Stimulated activated CD8-positive, alpha-beta memory T cell treated with anti-CD3 and anti-CD28 coated beads, Interleukin-4, amount 100 ng/mL, for 48 hours (primary cell): ENCODE measurements at places on chromosomes 16 and 17.
A peak's percentile ranks its signal among the peaks of the same experiment; 100 is the strongest.

DNA sequence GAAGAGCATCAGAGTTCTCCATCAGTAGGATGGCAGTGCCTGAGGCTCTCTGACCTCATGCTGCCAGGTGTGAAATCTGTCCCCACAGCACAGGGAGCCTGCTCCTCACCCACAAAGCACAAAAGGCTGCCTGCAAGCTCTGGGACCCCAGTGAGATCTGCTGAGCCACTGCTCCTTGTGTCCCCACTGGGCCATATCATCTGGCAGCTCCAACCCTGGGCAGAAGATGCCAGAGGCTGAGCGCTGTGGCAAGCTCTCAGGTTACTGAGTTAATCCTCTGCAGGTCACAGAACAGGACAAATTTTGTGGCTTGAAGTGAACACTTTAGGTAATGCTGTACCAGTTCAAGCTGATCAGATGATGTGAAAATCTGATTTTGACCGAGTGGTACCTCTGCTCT is 26.7 kb upstream of the ERN1 start:
- no peak for DNase-seq

DNA sequence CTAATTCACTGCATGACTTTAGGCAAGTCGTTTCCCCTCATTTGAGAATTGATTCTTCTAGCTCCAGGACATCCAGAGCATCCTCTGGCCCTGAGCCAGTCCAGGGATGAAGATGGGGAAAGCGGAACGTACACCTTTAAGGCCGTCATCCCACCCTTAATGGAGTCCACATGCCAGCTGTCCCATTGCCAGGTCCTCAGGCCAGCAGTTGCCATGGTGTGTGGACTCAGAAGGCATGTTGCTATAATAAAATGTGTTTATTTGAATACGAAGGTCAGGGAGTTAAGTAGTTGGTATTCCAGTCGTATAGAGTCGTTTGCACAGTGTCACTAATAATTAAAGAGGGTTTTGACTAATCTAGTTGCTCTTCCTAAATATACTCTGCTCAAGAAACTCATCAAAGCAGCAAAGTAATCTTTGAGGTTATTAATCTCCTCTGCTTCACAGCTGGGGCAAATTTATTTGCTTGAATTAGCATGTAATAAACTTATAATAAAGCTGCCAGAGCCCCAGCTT is 30.4 kb downstream of the CCDC182 start:
- DNase-seq = no peak

DNA sequence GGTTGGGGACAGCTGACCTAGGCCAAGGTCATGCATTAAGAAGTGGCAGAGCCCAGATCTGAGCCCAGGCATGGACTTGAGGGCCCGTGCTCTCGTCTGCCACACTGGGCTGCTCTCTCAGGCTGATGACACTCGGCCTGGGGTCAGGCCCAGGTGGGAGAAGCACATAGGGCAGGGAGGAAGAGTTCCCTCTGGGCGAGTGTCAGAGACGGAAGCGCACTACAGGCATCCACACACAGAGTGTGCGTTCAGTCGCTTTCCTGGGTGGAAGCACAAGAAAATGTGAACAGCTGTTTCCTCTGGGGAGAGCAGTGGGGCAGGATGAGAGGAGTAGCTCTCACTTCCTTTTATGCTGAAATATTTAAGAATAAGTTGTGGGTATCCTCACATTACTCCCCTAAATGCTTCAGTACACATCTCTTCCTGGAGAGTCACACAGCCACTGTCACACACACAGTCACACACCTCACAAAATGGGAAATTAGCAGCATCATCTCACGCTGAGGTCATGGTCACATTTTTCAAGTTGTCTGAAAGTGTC is 59.7 kb downstream of the B9D1 start:
- DNase-seq = no peak

DNA sequence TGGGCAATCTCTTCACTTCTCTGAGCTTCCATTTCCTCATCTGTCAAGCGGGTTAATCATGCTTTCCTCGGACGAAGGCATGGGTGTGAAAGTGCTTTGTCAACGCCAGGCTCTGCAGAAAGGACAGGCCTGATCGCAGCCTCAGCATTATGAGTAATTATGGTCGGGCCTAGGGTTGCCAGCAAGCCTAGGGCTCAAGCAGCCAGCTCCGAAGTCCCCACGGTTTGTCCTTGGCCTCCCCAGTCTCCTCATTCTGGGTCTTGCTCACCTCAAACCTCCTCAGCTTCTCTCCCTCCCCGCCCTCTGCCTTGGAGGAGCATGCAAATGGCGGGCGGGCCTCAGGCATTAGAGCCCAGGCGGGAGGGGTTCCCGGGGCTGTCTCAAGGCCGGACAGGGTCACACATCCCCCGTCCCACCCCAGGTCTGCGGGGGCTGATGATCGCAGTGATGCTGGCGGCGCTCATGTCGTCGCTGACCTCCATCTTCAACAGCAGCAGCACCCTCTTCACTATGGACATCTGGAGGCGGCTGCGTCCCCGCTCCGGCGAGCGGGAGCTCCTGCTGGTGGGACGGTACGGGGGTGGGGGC is 10.2 kb upstream of the FAM83G start:
- DNase-seq = no peak

DNA sequence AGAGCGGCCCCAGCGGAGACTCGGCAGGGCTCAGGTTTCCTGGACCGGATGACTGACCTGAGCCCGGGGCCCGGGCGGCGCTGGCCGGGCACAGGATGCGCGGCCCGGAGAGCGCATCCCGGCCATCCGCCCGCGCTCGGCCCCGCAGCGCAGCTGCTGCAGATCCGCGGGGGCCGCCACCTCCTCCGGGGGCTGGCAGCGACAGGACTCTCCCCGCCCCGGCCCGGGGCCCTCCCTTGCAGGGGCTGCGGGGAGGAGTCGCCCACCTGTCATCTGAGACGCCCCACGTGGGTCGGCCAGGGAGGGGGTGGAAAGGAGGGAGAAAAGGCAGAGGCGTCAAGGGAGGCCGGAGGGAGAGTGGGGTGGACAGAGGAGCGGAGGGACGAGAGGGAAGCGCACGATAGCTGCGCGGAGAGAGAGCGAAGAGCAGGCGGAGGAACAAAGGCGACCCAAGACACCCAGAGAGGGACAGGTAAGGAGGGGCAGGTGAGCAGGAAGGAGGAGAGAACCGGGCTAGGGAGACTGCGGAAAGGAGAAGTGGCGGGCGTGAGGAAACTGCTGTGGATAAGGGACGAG is 471 bp upstream of the PRKAR1A start:
- DNase-seq = peak; percentile 78

- DNase-seq = no peak
Observed at GRCh38 chr17:20040216-20040615, 31.1 kb downstream of the SPECC1 start.

GRCh38 chr17:75266316-75267152 is 4.5 kb downstream of the MIF4GD start:
- no peak for DNase-seq

- DNase-seq = no peak
Observed at GRCh38 chr17:352421-353212, at the start of gene RPH3AL. Gene RPH3AL, minus strand, starts transcription at chr17:352807. Its CDS starts 25,264 bp downstream, at chr17:327543.

GRCh38 chr16:87499189-87499486 is 6.3 kb upstream of the ZCCHC14 start:
- no peak for DNase-seq

DNA sequence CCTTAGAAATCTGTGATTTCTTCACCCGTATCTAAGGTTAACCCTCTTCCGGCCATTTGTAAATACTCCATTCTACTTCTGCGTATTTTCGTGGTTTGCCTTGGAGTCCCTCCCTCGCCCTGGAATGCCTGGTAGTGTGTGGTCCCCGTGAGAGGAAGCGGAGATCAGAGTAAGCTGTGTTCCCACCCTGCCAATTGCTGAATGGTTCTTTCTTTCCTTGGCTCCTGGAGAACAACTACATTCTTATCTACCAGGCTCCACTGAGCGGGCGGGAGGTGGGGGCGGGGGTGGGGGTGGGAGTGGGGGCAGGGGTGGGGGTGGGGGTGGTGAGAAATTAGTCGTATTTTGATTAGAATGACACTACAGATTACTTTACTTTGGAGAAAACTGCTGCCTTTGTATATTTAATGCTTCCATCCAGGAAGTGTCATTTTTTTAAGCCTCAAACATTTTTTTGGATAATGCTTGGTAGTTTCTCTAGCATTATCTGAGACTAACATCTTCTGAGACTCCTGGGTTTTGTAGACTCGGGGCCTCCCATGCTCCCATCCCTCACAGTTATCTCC is 20.9 kb upstream of the FASN start:
- DNase-seq = no peak

DNA sequence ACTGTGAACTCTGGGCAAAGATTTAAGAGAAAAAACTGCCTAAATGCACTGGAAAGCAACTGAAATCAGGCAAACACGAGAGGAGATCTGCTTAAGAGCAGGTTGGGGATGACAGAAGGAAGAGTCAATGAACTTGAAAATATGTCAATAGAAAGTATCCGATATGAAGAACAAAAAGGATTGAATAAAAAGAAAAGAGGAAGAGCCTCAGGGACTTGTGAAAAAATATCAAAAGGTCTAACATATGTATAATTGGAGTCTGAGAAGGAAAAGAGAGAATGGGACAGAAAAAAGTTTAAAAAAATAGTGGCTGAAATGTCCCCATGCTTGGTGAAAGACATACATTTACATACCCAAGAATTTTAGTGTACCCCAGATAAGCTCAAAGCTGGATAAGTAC is 195.5 kb downstream of the COPRS start:
- DNase-seq = no peak

- DNase-seq = no peak
Observed at GRCh38 chr16:782258-782657, 5.9 kb downstream of the RPUSD1 start.

GRCh38 chr17:79965806-79966205 is 69.9 kb downstream of the TBC1D16 start:
- DNase-seq = no peak

GRCh38 chr16:22264786-22265185 is 32.4 kb upstream of the POLR3E start:
- DNase-seq = no peak

DNA sequence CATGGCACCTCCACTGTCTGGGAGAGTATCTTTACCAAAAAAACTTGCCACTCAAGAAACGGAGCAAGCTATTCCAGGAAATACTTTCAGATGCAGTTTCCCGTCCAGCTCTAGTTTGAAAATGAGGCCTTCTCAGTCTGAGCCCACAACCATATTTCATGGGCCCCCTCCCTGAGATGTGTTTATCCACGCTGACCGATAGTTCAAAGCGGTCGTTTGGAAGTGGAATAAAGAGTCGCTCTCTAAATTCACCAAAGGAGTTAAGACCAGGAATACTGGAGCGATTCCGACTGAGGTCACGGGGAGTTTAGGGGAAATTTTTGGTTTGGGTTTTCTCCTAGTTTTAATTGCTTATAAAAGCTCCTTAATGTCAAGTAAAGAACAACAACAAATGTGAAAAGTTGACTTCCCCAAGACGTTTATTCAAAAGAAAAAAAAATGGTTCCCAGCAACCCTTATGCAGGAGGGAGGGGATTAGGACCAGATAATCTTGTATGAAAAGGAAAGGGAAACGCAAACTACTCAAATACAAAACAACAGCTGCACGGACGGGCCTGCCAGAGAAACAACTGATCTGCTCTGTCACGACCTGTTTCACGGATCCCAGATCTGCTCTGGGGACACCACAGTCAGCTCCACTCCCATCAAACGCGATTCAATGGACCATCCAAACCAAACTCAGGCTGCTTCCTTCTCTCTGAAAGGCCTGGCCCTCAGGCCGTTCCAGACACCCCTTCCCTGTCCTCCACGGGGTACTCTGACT is 77.1 kb downstream of the MRM3 start:
- no peak for DNase-seq

DNA sequence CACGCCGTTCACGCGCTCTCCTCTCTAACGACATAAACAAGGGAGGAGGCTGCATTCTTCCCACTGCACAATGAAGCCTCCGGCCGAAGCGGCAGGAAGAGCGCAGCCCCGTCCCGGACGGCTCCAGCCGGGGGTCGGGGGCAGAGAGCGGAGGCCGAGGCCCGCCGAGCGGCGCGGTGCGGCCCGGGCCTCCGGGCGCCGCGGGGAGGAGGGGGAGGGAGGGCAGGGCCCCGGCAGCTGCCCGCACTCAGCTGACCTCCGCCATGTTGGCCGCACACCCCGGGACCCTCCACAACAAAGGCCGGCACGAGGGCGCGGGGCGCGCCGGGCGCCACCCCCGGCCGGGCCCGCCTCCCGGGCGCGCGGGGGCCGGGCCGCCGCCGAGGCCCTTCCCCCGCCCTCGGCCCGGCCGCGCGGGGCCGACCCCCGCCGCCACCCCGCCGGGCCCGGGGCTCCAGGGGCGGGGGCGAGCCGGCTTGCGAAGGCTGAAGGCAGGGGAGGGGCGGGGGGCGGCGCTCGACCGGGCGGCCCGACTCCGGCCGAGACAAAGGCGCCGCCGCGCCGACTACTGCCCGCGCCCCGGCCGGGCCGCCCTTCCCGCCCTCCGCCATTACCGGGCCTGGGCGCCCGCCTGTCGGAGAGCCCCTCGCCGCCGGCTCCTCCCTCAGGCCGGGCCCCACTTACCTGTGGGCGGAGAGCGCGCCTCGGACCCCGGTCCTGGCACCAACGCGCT is 527 bp downstream of the SIAH1 start:
- peak; percentile 43 for DNase-seq
